ENCODE measurements at places on chromosomes 7 and 10.

DNA sequence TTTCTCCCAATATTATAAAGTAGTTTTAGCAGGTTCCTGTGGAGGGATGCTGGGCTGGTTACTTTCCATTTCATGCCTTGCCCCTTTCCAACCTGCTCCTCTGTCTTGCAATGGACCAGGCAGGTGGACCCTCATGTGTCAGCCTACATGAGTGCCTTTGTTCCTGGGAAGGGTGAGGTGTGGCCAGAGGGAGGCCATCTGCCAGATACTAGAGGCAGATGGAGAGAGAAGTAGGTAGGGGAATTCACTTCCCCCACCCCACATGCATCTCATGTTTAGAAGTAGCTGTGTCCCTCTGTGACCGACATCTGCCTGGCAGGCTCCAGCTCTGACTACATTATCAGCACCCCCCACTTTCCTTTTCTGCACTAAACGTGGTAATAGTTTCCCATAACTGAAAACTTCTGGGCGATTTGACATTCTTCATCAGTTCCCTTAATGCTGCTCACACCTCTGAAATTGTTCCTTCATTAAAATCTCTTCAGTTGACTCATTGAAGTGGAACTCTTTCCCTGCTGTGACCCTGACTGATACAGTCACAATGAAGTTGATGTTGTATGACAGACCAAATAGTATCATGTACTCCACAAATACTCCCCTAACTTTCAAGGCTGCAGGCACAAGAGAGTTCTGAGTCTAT, 396.3 kb upstream of the FZD8 start:
- DNase-seq, result no peak

- DNase-seq, result no peak
Observed at GRCh38 chr7:154794147-154794780, 208.7 kb downstream of the PAXIP1 start.

- no peak for DNase-seq
Observed at GRCh38 chr7:130154501-130155317, 50.5 kb downstream of the TMEM209 start.

DNA sequence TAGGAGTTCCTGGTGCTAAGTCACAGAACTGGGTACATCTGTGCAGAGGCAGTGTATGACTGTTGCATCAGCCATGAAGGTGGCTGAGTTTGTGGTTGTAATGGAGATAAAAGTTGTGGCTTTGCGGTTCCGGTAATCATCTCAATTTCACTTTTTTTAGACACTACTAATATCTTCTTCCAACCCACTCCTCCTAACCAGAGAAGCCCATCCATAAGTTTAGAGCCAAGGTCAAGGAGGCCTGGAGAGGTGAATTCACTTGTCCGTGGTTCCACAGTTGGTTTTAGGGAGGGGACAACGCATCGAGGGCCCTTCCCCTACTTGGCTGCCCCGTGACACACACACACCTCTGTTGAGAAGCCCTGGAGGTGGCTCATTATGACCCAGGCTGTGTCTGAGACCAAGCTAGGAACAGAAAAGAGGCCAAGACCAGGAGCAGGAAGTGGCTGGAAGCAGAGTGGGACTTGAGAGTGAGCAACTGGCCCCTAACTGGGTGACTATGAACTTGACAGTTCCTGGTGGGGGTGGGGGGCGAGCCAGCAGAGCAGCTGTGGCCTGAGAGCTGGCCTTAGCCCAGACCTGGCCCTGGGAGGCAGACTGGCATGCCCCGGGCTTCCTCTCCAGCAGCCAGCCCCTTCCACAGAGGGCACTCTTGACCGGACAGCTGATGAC, 66.8 kb upstream of the COL13A1 start:
- no peak for DNase-seq

GRCh38 chr10:81251457-81252115, 623.4 kb upstream of the NRG3 start:
- DNase-seq, result no peak

DNA sequence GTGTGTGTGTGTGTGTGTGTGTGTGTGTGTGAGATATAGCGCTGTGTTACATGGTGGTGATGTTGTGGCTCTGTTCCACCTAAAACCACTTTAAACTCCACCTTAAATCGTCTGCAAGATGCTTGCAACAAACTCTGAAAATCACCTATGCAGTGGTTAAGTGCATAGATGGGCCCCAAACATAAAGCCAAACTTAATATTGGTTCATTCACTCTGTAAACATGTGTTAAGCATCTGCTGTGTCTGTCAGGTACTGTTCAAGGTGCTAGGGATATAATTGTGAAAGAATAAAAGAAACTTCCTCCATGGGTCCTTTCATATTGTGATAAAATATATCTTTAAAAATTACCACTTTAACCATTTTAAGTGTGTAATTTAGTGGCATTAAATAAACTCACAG, 645.4 kb upstream of the SORCS1 start:
- DNase-seq, result no peak

DNA sequence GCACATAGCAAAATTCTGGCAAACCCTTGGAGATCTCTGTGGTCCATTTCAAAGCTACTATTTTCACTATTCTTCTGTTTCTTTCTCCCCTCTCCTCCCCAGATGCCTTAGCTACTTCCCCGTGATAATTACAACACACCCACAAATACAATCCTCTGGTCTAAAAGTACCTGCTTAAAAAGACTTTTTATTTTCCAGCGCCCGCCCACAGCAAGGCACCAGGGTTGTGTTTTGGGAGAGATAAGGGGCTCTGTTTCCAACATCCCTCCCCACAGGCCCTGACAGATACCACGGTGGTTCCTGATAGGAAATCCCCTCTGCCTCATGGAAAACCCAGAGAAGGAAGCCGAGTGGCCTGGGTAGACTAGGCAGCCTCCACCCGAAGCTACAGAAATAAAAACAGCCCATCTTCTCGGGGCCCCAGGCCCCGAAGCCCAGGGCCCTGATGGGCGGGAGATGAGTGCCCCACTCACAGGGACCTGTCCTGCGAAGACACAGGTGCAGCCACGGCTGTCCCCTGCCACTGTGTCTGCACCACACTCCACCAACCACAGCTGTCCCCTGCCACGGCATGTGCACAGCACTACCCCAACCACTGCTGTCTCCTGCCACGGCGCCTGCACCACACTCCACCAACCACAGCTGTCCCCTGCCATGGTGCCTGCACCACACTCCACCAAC, 19.7 kb downstream of the CALML5 start:
- no peak for DNase-seq

DNA sequence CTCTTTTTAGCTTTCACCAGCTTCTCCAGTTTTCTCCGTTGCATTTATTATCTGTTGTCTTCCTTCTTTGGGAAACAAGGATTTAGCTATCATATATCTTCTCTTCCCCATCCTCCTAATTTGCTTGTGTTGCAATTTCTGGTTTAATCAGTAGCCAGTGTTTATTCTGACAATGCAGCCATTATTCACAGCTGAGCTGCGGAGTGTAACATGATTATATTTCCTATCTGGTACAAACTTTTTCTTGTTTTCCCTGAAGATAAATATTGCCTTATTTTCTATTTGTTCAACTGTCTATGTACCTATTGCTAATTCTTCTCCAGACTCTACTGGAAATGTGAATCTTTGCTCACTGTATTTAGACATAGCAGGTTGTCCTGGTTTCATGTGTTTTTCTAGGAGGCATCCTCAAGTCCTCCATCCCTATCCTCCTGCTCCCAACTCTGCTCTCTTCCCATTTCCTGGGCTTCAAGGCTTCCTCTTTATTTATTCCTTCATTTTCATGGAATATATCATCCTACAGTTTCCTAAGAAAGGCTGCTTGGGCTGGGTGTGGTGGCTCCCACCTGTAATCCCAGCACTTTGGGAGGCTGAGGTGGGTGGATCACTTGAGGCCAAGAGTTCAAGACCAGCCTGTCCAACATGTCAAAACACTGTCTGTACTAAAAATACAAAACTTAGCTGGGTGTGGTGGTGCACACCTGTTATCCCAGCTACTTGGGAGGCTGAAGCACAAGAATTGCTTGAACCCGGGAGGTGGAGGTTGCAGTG, 72.4 kb upstream of the KDM7A start:
- DNase-seq, result no peak

GRCh38 chr7:1939434-1940401, 269.6 kb downstream of the ELFN1 start:
- DNase-seq, result peak; percentile 43

- DNase-seq, result no peak
Observed at GRCh38 chr7:128104108-128104742, 73.0 kb upstream of the LRRC4 start.

GRCh38 chr10:45220931-45221330, 94.5 kb downstream of the OR13A1 start:
- DNase-seq, result no peak

DNA sequence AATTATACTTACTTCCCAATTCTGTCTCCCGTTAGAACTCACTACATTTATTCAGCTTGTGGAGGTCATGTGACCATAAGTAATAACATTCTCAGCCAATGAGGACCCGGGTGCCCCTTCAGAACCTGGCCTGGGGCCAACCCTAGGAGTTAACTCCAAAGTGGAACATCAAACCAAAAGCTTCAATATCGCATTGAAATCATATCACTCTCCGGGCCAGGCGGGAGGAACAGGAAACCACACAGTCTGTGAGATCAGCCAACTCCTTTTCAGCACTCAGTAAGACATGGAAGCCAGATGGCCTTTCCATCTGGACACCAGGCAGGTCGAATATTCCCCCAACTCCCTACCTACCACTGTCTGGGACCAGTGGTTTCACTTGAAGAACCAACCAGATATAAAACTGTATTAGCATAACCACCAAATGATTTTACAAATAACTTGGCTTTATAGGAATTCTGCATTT, 5.5 kb downstream of the CREB3L2 start:
- no peak for DNase-seq

- DNase-seq, result no peak
Observed at GRCh38 chr10:62004042-62004441, 102.5 kb downstream of the ARID5B start.

DNA sequence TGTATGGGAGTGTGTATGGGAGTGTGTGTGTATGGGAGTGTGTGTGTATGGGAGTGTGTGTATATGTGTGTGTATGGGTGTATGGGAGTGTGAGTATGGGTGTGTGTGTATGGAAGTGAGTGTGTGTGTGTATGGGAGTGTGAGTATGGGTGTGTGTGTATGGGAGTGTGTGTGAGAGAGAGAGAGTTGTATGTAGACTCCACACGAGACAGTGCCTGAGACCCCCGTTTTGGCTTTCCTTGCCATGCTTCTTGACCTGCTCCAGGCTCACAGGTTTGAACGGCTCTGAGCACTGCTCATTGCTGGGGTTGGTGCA, 49.7 kb downstream of the COL17A1 start:
- no peak for DNase-seq

DNA sequence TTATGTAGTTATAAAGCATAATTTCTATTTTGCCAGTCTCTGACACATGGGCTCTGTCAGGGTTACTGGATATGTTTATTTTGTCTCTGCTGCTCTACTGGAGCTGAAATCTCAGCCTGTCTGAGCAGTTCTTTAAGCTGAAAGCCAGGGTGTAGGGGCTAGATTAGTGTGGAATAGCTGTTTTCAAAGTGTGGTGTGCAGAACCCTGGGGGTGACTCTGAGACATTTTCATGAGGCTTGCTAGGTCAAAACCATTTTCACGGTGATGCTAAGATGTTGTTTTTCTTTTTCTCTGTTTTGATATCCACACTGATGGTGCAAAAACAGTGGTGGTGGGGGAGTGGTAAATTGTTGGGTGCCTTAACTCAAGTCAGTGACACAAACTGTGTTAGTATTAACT, 45.5 kb downstream of the CREM start:
- DNase-seq, result no peak

- DNase-seq, result no peak
Observed at GRCh38 chr7:73719806-73720169, 319 bp upstream of the STX1A start.

DNA sequence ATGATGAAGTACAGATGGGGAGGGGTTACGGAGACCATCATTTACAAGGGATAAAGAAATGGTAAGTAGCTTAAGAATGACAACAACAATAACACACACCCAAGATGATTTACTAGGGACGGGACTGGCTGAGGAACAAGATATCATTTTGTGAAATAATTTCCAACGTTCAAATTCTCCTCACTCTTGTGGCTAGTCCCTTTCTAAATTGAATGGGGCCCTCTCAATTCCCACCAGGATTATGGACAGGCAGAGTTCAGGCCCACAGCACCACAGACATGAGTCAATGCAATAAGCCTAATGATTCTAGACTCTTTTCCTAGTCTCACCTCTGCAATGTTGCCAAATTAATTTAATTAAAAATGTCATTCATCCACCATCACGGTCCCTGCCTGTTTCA, 448.1 kb downstream of the KCNMA1 start:
- no peak for DNase-seq

GRCh38 chr10:60732807-60733516, 45.3 kb upstream of the CDK1 start:
- peak; percentile 26 for DNase-seq

- DNase-seq, result no peak
Observed at GRCh38 chr10:72328829-72329204, 25.9 kb downstream of the DNAJB12 start.

DNA sequence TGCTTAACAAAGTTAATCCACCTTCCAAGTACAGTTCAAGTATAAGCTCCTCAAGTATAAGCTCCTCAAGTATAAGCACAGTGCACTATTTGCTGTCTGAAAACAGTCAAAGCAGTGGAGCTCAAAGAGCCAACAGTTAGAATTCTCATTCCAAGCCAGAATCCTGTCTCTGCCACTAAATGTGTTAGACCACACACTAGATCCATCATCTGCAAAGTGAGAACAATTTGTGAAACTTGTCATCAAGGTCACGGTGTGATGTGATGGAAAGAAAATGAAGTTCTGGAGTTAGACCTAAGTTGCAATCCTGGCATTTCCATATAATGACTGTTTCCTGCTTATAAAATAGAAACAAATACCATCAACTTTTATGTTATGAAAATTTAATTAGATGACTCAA, 602.5 kb downstream of the TNS3 start:
- no peak for DNase-seq

GRCh38 chr10:59803714-59804113, 50.5 kb upstream of the MRLN start:
- DNase-seq, result no peak

DNA sequence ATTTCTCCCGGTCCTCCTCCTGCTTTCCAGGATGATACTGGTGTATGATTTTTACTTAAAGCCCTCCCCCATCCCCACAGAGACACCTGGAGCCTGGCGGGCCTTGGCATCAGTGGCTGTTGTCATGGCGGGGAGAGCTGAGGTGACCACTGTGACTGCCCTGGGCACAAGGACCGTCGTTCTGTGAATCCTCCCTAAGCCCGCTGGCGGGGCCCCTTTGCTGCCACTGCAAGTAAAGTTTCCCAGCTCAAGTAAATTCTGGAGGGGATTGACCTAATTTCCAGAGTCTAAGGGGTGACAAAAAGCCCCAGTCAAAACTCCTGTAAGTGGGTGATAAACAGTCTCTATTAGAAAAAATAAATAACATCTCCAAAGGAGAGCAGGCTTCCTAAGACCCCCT, 393.2 kb upstream of the PODXL start:
- DNase-seq, result no peak

Measured in CD4-positive, alpha-beta T cell treated with Interferon gamma for 1 hour (primary cell).